ENCODE measurements at places on chromosomes 7 and 10.

DNA sequence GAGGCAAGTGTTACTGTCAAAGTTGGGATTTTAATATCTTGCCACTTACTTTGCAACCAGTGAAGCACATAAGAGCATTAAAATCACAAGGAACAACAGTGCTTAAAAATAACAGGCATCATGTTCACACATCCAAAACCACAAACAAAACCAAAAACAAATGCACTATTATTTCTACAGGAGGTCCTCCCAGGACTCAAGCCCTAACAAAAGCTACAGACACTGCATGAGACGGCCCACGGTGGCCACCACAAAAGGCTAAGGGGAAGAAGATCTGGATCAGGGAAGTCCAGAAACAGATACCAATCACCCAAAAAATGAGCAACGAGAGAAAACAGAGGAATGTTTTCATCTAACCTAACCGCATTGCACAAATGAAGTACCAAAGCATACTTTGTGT, 158.4 kb downstream of the ZMYND11 start:
- DNase-seq, result no peak

GRCh38 chr10:20760460-20760859, 136.7 kb downstream of the NEBL start:
- DNase-seq, result no peak

- peak; percentile 50 for DNase-seq
Measured at GRCh38 chr10:86520871-86521677, 518 bp downstream of the WAPL start.

DNA sequence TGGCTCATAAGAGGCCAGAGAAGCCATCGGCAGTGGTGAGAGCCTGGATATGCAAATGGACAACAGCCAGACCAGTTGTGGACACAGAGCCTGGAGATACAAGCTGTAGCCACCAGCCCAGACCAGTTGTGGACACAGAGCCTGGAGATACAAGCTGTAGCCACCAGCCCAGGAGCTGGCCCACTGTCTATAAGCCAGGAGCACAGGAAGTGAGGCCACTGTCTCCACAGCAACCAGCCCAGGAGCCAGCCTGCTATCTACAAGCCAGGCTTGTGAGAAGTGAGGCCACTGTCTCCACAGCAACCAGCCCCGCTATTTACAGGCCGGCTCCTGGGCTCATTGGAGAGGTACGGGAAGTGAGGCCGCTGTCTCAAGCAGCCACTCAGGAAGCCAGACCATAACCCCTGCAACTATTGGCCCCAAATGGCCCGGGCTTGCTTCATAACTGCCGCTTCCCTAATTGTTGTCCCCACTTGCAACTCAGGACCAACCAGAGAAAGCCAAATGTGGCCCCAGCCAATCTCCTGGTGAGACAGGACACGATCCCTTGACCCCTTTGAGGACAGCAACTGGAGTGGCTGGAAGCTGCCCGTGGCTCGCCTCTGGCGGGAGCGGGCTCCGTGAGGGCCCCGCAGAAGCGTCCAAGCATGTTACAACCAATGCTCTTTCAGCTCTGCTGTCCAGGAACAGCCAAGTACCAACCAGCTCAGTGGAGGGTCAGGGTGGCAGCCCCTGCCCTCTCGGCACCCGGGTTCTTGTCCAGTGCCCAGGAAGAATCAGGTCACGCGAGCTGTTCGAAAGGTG, 44.1 kb upstream of the CNPY1 start:
- no peak for DNase-seq

DNA sequence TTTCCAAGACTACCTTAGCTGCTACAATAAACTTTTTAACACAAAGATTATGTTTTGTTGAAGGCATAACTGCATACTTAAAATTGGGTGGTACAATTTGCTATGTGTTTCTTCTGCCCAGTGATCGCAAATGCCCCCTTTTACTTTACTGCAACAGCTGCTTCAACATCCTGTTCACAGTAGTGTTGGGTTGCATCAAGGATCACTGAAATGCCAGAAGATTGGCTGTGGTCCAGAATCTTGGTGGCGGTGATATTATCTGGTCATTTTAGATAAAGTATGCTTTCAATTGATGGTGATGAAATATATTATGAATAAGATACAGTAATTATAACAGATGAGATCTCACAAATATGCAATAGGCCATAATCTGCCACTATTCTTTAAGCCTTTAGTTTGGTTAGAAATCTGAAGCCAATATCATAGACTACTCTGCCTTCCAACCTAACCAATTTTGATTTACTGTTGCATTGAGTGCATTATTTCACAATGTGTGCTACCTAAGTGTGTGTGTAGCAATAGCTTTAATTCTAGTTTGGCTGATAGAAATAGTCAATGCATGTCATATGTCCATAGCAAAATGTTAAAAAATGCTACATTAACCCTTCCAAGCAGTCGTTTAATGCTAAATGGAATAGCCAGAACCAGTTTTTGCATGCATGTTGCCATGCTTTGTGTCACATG, 29.8 kb upstream of the ING3 start:
- no peak for DNase-seq

DNA sequence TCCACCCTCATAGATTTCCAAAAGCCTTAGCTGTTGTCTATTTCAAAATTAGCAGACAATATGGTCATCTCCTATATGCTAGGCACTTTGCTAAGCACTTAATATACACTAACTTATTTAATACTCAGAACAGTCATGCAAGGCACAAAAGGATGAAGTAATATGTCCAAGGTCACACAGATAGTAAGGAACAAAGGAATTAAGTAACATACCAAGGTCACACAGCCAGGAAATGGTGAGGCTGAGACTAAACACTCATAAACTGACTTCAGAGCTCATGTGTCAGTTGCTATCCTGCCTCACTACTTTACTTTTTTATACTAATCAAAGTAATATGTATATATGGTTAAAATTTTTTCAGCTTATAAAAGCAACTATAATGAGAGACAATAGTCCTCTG, 23.6 kb upstream of the HIBADH start:
- no peak for DNase-seq

DNA sequence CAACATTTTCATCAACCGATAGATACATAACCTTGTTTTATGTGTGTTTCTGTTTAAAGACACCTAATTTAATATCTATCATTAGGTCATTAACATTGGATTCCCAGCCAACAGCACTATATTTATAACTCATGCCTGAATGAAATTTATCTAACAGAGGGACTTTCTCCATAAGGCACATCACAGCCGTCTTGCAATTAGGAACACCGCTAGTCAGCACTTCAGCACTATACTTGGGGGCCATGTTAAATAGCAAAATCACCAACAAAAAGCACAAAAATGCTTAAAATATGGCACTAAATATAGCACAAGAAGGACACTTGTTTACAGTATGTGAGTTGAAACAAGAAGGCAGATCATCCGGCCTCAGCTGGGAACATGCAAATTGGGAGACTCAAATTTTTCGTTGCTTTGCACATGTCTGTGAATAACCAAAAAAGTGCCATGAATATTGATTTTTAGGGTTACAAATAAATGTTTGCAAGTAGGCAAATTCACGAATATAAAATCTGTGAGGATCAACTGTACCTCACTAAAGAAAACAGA, 51.0 kb downstream of the TLL2 start:
- DNase-seq, result no peak

GRCh38 chr10:107496594-107496993, 332.1 kb upstream of the SORCS1 start:
- DNase-seq, result no peak

GRCh38 chr7:106065575-106066500, 46.3 kb downstream of the SYPL1 start:
- no peak for DNase-seq

- peak; percentile 41 for DNase-seq
Measured at GRCh38 chr10:103845972-103846371, 9.4 kb downstream of the SH3PXD2A start.

DNA sequence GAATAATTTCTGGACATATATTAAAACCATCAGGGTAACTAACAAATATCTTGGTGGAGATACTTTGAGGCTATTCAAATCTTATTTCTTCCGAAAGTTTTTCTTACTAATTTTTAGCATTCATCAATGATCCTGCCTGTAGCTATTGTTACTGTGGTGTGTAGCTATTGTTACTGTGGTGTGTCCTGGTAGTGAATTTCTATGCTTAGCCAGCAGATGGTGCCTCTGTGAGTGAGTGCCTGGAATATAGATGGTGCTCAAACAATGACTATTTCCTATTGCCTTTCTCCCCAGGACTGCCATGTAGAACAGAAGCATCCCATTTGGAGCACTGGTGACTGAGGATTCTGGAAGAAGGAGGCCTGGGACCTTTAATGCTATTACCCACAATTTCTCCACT, 245.7 kb downstream of the CCSER2 start:
- DNase-seq, result no peak

GRCh38 chr10:52951824-52952223, 179.2 kb upstream of the MBL2 start:
- DNase-seq, result peak; percentile 55

DNA sequence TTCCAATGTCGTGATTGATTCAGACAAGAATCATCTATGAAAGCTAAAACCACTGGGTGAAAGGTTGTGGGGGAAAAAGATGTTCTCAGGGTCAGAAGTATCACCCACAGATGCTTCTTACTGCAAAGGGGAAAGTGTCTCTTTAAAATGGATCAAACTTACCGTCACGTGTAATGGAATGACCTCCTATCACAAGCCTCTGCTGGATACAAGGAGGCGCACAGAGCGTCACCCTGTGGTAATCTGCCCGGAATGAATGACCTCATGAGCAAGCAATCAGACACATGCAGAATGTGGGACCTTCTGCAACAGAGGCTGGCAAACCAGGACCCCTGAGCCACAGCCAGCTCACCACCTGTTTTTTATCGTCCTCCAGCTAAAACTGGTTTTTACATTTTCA, 33.0 kb downstream of the WIPF3 start:
- DNase-seq, result no peak

DNA sequence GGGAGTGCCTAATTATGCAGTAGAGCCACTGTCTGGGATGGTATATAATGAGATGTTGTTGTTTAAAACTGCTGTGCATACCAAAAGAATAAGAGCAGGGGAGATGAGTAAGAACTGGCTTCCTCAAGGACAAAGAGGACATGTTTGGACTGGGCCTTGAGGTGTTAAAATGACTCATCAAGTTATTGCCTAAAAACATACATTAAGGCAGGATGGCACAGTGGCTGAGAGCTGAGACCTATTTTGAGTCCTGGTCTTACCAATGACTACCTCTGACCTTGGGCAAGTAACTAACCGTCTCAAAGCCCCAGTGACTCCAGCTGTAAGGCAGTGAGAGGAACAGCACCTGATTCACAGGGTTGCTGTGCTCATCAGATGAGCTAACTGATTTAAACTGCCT, 71.1 kb downstream of the CFAP58 start:
- DNase-seq, result no peak

DNA sequence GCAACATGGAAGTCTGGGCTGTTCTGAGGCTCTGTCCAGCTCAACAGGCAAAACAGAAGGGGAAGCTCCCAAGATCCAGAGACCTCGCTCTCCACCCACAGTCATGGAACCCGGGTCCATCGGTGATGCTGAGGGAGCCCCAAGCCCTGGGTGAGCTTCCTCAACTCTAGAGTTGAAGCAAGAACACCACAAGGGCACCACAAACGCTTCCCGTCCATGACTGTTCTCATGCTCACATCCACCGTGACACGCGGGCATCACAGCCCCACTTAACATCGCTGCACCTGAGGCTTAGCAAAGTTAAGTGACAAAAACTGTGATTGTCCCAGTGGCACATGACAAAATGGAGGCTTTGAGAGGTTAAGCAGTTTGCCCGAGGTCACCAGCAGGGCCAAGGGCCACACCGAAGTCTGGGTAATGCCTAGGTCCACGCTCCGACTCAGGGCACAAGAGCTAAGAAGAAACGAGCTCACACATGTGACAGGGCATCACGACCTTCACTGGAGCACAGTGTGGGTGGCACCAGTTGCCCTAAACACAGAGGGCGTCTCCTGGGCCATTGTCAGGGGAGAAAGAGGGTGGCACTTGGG, 110.6 kb downstream of the OAT start:
- DNase-seq, result no peak

DNA sequence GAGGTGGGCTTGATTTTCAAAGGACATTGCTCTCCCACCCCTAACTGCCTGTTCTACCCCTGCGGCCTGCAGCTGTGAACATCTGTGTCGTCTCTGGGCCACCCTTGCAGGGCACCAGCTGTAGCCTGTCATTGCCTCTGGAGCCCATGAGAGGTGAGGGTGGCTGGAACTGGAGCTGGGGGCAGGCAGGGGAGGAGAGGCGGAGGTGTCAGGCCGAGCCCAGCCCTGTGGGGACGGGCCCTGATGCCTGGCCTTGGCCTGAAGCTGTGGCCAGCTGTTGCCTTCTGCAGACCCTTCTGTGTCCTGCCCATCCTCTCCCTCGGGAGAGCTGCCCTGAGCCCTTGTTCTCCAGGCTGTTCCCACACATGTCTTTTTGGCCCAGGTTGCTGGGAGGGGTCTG, 44.5 kb downstream of the PALD1 start:
- no peak for DNase-seq

DNA sequence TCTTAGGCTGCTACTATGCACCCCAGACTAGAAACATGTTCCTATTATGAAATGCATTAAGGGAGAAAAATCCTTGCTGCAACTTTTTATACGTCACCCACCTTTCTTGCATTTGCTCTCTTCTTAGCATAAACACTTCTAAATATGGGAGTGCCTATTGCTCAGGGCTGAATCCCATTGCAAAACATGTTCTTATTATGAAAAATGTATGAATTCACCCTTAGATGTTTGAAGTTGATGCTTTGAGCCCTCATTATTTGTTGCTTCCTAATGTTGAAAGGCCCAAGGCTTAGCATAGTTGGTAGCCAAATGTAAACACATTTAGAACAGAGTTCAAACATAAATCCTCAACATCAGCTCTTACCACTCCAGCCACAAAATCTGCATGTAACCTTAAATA, 52.8 kb downstream of the BMPER start:
- DNase-seq, result no peak

GRCh38 chr7:128437426-128438332, 18.0 kb upstream of the HILPDA start:
- DNase-seq, result no peak

GRCh38 chr7:159017741-159018140, 126.9 kb downstream of the VIPR2 start:
- DNase-seq, result no peak

GRCh38 chr10:114053946-114054345, 10.3 kb downstream of the ADRB1 start:
- no peak for DNase-seq

- peak; percentile 65 for DNase-seq
Measured at GRCh38 chr7:73865738-73866445, 4.9 kb downstream of the TMEM270 start.

- DNase-seq, result no peak
Measured at GRCh38 chr7:124768525-124768924, 2.9 kb upstream of the GPR37 start.

GRCh38 chr10:16381083-16381482, 55.7 kb upstream of the PTER start:
- no peak for DNase-seq
